GM19239 (cell line): ENCODE measurements at places on chromosomes 1 and 21.

DNA sequence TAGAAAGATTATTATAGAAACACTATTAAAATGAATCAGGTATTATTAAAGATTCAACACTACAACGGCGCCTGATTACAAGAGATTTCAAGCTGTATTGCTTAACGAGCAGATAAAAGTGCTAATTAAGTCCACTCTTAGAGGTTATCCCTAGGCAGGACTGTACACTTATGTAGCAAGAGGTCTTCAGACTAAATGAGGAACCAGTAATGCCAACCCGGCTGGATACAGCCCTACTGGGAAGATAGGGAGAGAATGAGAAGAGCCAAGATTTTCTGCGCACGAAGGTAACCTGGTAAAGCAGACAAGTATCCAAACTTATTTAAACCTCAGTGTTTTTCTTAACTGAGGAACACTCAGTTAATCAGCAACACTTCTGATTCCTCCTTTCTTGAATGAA lies 115.7 kb upstream of the HIVEP3 start:
- DNase-seq: no peak

- peak; percentile 75 for DNase-seq
Measured at GRCh38 chr21:44455524-44456213, 359 bp downstream of the LRRC3 start.

- DNase-seq: no peak
Measured at GRCh38 chr1:210650403-210650802, 321.7 kb downstream of the HHAT start.

- DNase-seq: peak; percentile 20
Measured at GRCh38 chr1:36924282-36924811, 110.0 kb downstream of the GRIK3 start.

- DNase-seq: no peak
Measured at GRCh38 chr1:236421022-236421421, 26.9 kb downstream of the EDARADD start.

- DNase-seq: no peak
Measured at GRCh38 chr21:32101277-32101676, 177.6 kb downstream of the MIS18A start.

DNA sequence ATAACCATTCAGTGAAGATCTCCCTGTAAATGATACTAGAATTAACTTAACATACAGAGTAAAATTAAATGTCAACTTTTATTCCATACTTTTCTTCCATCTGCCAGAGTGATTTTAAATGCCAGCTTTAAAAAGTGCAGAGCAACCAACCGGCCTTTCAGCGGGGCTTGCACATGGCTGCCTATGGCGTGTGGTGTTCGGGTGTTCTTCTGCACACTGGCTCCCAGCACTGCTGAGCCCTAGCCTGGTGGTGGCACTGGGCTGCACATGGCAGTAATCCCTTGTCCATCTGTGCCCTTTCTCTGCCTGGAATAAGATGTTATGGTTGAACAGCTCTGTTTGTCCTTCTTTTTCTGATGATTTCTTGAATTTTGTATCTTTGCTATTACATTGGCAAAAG lies 156.3 kb downstream of the SNX7 start:
- no peak for DNase-seq

DNA sequence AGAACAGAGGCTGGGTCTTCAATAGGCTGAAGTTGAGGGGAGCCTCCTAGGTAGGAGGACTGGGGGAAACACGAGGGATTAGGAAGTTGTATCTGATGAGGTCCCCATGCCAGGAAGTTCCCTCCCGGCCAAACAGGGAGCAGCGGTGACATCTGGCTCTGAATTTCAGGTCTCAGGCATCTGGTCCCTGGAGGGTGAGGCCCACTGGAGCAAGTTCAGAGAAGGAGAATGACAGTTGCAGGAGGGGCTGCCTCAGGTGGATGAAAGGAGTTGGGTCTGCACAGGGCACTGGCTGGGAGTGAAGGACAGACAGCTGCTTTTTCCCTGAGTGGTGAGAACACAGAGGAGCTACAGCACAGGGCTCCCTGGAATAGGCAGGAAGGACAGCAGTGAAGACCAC lies 9.1 kb downstream of the TMEM9 start:
- no peak for DNase-seq

DNA sequence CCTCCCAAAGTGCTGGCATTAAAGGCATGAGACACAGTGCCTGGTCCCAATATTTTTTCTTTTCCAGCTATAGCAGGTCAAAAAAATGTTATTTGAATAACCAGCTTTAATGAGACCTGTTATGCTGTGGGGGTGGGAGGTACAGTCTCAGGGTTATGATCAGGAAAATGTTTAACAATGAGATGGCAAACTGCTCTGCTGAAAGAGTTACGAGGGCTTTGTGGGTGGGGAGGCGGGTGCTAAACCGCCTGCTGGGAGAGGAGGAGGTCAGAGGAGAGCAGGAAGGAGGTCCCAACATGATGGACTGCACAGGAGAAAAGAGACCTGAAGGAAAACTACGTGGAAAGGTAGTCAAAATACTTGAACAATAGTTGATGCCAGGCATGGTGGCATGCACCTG lies 126.0 kb upstream of the B3GALT2 start:
- DNase-seq: no peak

GRCh38 chr1:79043506-79043905 lies 37.0 kb upstream of the ADGRL4 start:
- DNase-seq: no peak

DNA sequence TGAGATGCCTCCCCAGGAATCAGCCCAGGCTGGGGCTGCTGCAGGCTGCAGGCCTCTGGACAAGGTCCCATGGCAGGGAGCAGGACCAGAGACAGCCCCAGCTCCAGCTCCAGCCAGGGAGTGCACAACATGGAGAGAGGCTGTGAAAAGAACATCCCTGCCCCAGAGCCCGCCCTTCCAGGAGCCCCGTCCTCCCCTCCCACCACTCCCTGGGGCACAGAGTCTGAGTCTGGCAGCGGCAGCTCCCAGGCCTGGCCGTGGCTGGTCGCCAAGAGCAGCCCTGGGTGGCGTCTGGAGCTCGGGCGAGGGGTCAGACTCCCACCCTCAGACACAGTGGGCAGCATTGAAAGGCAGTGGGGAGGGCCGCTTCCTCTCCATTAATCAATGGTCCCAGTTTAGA lies 37.8 kb downstream of the MEGF6 start:
- DNase-seq: no peak

GRCh38 chr1:239735111-239735510 lies 348.7 kb downstream of the CHRM3 start:
- DNase-seq: no peak

- no peak for DNase-seq
Measured at GRCh38 chr1:151391079-151391563, 8.3 kb upstream of the PSMB4 start.

GRCh38 chr1:236716160-236716559 lies 29.9 kb downstream of the ACTN2 start:
- no peak for DNase-seq

DNA sequence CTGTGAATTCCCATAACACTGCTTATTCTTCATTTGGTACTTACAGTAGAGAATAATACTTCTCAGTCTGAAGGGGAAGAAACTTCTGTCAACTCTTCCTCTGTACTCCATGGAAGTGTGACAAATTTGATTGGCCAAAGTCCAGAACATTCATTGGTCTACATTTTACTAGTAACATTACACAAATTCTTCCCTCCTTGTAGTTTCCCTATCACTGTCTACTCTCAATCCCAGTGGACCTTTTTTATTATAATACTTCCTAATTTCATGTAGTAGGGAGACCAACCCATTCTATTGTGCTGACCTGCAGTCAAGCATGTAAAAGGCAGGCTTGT lies 74.7 kb downstream of the ALG6 start:
- DNase-seq: no peak

DNA sequence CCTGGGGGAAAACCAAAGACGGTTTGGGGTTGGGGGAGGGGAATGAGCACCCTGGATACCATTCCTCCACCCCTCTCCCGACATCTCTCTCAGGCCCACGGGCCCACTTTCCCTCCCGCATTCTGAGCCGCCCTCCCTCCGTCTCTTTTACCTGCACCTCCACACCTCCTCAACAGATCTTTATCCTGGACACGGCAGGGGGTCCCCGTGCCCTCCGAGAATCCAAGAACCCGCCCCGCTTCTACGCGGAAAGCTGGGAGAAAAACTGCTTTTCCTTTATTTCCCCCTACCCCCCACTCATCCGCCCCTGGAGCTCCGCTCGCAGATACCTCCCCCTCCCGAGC lies 108.8 kb downstream of the NAV1 start:
- no peak for DNase-seq

- DNase-seq: peak; percentile 83
Measured at GRCh38 chr1:19715334-19716203, 50.9 kb downstream of the HTR6 start.

- no peak for DNase-seq
Measured at GRCh38 chr21:38658511-38658910, 147.2 kb upstream of the ETS2 start.

- DNase-seq: no peak
Measured at GRCh38 chr21:45265721-45266517, 21.8 kb downstream of the POFUT2 start.

DNA sequence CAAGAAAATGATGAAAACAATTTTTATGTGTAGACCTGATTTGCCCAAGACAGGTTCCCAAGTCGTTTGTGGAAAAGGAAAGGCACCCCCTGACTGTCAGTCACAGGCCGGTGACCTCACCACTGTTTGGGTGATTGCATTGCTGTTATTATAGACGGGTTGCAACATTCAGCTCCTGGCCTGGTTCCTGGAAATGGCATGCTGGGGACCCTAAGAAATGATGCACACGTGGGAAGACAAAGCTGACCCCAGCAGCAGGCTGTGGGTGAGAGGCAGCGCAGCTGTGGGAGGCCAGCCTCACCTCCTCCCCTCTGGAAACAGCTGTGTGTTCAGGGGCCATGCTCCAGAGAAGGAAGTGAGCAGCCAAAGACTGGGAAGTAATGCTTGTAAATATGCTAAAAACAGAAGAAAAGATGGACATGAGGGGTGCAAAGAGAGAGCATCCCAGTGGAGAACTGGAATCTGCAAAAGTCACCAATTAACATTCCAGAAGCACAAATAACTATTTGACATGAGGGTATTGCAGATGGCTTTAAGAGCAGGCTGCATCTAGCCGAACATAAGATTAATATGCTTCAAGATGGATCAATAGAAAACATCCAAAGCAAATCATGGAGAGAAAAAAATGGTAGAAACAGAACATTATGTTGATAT lies 23.4 kb upstream of the ABCG1 start:
- no peak for DNase-seq

GRCh38 chr1:29444782-29445729 lies 208.7 kb downstream of the PTPRU start:
- DNase-seq: no peak

- DNase-seq: peak; percentile 72
Measured at GRCh38 chr1:11802973-11803885, 2.5 kb downstream of the MTHFR start.

- DNase-seq: no peak
Measured at GRCh38 chr21:39325458-39325857, 12.0 kb upstream of the BRWD1 start.

DNA sequence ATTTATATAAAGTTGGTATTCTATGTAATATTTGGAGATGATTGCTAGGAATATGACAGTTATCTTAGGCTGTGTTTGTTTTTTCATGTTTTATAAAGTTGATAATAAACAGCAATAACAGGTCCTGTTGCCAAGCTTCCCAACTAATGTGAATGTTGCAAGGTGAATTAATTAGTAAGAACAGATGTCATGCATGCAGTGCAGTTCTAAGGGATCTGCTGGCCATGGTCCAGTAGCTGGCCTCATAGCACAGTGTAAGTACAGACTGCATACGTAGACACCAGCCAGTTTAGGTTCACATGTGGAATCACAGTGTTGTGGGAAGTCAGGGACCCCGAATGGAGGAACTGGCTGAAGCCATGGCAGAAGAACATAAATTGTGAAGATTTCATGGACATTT lies 478.2 kb downstream of the NEGR1 start:
- no peak for DNase-seq

GRCh38 chr1:220123889-220124288 lies 30.0 kb downstream of the IARS2 start:
- DNase-seq: no peak

DNA sequence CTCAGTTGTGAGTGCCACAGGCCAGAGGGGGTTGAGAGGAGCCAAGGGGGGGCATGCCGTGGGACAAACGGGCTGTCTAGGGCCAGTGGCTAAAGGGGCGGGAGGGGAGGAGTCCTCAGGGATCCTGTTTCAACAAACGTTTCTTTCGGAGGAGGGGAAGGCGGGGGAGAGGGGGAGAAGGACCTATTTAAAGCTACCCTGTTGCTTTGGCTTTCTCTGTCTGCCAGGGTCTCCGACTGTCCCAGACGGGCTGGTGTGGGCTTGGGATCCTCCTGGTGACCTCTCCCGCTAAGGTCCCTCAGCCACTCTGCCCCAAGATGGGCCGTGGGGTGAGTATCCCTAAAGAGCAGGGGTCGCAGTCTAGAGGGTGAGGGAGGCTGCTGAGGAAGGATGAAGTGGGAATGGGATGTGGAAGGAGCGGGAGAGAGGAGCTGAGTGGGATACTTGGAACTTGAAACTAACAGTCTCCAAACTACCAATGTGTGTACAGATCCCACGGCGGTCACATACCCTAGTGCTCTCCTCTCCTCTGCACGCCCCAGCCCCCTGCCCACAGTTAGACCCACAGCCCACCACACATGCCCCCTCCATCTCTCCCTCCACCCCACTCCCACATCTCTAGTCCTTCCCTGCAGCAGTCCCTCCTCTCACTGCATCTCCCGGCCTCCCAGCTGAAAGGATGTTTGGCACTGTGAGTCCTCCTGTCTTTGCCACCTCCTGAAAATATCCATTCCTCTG lies at the start of gene ATP1A2:
Gene ATP1A2 (plus strand): TSS at position 215 of the 738 bp plus-strand sequence. CDS start 103 bp downstream, at position 318.
- no peak for DNase-seq

DNA sequence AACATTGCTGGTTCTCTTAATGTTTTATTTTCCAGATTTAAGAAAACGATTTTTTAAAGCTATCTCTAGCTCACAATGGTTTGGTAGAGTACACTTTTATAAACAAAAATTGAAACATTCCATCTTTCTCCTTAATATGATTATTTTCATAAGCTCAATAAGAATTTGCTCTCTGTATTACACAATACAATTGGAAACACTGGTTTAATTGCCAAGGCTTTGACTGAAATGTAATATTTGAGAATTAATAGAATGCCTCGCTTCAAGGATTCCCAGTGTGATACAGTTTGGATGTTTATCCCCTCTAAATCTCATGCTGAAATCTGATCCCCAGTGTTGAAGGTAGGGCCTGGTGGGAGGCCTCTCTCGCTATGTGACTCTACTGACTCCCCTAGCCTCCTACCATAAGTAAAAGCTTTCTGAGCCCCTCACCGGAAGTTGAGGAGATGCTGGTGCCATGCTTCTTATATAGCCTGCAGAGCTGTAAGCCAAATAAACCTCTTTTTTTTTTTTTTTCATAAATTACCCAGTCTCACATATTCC lies 67.4 kb downstream of the DDAH1 start:
- no peak for DNase-seq

- no peak for DNase-seq
Measured at GRCh38 chr21:39330001-39330400, 16.6 kb upstream of the BRWD1 start.
